GM23338 (cell line): ENCODE measurements at places on chromosomes 6 and 20.

- no peak for DNase-seq
Measured at GRCh38 chr20:14580418-14581074, 243.1 kb upstream of the FLRT3 start.

GRCh38 chr6:6414931-6415330, 94.5 kb upstream of the F13A1 start:
- no peak for DNase-seq

- no peak for DNase-seq
Measured at GRCh38 chr6:168383062-168383854, 57.7 kb upstream of the SMOC2 start.

DNA sequence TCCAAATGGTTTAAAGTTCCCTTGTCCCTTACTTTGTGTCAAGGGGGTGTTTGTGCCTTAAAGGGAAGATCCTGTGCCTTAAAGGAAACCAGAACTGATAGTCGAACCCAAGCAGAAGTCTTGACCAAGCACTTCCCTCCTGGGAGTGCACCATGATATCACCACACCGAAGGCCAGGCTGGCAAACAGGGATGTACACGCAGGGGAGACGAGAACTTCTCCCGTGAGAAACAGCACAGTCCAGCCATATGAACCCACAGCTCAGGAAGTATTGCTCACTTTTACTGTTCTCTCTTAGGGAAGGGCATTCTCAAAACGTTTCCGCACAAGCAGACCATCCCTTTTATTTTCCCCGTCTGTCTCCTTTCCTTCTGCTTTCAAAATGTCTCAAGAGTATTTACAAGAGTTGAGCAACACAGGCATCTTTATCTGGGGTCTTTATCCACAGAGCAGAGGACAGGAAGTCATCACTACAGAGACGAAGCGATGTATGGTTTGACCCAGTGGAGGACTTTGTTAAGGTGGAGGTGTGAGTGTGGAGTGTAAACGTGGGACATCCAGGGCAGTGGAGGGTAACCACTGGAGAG, 12.8 kb upstream of the SERPINB1 start:
- DNase-seq, result no peak

DNA sequence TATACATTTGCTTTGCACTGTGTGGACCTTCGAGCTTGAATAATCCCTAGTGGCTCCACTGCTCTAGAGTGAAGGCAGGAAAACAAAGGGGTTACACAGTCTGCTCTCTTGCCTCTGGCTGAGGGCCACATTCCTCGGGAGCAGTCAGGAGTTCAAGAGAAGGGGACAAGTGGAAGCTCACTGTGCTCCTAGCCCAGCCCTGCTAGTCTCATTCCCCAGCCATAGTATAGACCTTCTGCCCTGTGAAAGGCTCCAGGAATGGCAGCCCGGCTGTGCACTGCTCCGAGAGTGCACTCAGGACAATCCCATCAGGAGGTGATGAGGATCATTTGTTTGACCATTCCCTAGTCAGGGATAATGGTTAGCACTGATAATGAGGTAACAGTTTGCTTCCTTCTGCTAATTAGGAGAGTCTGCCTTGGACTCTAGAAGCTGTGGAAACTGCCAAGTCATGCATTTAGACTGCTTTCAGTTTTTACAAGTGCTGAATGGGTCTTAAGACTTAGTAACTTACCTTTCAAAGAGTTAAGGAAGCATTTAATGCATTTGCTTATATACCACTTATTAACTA, 8.5 kb downstream of the IYD start:
- peak; percentile 6 for DNase-seq

GRCh38 chr6:111761212-111761611, 112.0 kb downstream of the FYN start:
- DNase-seq, result no peak

DNA sequence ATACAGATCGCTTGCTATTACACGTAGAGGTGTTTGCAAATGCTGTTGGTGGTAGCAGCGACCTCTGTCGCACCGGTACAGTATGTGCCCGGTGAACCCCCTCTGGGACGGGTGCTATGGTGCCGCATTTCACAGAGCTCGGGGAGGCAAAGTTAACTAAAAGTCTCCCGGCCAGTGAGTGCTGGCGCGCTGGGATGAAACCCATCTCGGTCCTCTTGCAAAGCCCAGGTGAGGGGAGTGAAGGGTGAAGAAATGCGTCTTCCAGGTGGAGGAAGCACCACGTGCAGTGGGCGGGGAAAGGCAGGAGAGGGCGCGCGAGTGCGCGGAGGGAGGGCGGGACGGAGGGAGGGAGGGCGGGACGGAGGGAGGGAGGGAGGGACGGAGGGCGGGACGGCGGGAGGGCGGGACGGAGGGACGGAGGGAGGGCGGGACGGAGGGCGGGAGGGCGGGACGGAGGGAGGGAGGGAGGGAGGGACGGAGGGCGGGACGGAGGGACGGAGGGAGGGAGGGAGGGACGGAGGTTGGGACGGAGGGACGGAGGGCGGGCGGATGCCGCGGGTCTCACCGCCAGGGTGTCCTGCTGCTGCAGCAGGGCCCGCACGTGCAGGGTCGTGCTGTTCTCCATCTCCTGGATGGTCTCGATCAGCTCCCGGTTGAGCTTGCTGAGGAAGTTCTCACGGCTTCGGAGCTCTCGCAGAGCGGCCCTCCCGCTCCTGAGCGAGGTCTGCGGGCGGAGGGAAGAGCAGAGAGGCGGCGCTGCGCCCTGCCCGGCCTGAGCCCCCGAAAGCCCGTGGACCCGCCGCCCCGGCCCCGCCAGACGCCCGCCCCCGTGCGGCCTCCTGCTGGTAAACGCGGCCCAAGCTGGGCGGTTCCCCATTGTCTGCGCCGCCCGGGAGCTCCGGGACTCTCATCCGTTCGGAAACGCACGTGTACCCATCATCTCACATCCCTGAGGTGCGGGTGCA, 11.7 kb downstream of the C20orf96 start:
- peak; percentile 90 for DNase-seq

GRCh38 chr20:61817575-61817974, 248.1 kb downstream of the TAF4 start:
- DNase-seq, result no peak

GRCh38 chr6:121760745-121761144, 325.3 kb downstream of the GJA1 start:
- peak; percentile 33 for DNase-seq

DNA sequence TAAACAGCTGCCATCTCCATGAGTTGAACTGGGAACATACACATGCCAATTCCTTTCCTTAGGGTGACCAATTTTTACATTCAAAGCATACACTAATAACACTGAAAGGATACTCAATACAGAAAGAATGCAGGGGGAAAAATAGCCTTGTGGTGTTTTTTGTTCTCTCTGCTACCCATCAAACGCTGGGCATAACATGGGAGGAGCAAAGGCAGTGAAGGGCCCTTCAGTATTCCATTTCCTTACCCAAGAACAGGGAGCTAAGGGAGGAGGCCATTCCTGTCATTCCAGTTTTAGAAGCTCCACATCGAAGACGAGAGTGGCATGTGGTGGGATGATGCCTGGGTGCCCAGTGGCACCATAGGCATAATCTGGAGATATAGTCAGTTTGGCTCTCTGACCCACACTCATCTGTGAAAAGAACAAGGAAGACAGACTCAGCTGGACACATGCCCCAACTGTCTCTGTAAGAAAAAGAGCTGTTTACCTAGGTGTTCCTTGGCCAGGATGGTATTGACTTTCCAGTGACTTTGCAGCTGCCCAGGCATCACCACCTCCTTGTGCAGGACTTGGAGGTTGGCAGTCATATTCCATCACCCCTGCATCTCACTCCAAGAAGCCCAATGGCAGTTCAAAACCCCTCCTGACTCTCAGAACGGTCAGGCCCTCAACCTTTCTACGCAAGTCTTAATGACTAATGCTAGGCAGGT, 20.9 kb downstream of the FKBP1A start:
- no peak for DNase-seq

GRCh38 chr6:46325561-46326530, 155.1 kb upstream of the ENPP5 start:
- DNase-seq, result peak; percentile 36

GRCh38 chr6:142906945-142907470, 38.0 kb downstream of the HIVEP2 start:
- DNase-seq, result no peak

DNA sequence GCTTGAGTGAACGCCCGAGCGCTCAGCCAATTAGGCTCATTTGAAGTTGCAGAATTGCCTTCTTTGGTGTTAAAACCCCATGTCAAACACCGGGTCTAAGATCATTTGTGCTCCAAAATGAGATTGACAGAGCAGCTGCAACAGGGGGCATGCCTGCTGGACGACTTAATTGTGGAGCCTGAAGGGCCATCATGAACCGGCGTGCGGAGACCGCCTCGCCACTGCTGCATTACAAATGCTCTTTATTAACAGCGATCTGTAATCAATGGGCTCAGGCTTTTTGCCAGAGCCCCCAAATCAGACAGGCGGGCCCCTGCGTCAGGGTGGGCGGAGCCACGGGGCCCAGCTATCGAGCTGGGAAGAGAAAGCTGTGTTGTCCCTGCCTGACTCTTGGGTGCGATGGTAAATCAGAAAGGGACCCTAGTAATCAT, 183.2 kb downstream of the SIM1 start:
- DNase-seq, result peak; percentile 74

DNA sequence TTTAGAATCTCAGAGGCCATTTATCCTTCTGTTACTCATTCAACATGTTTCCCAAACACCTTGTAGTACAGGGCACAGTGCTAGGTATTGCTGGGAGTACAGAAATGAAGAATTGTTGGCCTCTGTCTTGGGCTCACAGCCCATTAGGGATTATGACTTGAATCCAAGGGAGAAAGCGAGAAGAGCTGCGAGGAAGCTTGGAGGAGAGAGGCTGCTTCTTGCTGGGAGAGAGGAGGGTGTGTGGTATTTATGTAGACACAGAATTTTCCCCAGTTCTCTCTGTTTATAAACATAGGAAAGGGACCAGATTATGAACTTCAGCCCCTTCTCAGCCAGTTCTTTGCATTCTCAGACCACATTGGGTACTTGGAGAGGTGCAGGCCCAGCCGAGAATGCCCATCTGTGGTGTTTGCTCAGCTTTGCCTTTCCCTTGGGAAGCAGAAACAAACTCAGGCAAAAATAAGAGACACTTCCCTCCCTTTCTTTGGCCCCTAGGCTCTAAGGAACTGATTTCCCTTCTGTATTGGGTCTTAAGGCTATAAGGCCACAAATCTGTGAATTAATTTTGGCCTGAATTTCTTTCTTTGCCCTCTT, 17.9 kb downstream of the CHMP4B start:
- no peak for DNase-seq

DNA sequence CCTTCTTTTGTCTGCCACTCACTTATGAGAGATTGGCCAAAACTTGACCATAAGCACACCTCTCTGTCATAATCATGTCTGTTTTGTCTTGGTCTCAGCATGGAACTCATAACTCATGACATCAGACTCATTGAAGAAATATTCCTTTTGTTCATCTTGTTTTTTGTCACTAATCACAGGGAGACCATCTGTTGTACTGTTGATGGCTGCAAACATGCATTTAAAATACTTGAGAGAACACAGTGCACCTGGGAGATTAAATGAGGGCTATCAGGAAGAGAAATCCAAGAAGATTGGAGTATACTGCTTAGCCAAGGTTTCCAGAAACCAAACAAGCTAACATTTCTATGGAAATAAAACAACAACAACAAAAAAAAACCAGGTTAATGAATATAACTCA, 689.7 kb downstream of the EPM2A start:
- no peak for DNase-seq

DNA sequence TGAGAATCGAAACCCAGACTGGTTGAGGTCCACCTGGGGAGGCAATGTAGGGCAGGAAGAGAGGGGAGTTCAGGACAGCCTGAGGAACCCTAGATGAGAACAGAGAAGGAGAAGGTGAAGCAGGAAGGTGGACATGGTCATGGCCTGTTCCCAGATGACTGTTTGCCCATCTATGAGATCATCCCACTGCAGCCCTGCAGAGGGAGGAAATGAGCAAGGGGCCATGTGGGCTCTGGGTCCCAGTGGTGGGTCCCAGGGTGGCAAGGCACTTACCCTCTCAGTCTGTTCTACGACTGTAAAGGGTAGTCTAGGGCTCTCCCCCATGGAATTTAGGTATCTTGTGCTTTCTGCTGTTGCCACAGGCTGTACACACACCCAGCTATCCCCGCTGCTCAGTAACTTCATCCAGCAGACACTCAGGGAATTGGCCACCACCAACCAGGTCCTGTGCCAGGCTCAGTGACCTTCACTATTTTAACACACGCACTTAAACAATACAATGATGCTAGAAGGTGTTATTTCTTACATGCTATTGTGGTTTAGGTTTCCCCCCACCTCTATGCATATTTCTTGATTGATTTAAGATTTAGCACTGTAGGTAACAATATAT, 89.8 kb downstream of the TOX2 start:
- no peak for DNase-seq

GRCh38 chr20:61185841-61186601, 66.0 kb upstream of the CDH4 start:
- no peak for DNase-seq

DNA sequence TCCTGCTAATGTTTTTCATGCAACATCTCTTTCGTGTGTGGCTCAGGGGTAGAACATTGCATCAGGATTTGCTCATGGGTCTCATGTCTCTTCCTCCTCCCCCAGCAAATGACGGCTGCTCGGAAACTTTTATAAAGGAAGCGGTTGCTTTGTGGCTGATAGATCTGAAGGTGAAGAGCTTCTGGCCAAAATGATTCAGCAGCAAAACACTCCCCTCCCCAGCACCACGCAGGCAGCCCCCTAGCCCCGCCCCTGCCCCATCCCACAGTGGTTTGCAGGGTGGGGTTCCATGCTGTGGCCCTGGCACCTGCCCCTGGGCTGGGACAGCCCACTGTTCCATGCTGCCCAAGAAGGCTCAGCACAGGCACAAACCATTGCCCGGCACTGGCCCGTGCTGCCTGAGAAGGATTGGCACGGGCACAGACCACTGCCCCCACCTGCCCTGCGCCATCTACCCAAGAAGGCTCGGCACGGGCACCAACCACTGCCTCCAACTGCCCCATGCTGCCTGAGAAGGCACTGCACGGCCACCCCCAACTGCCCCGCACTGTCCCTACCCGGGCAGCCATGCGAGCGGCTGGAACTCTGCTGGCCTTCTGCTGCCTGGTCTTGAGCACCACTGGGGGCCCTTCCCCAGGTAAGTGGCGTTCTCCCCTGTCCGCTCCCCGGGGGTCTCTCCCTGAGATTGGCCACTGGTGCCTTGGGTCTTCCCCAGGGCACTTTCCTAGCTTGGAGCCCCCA, at the start of gene CST7:
Gene CST7, plus strand, starts transcription at position 331 of the 741 bp plus-strand sequence. Its CDS starts 237 bp downstream, at position 568.
- DNase-seq, result no peak

GRCh38 chr20:10239954-10240353, 21.3 kb downstream of the SNAP25 start:
- no peak for DNase-seq

DNA sequence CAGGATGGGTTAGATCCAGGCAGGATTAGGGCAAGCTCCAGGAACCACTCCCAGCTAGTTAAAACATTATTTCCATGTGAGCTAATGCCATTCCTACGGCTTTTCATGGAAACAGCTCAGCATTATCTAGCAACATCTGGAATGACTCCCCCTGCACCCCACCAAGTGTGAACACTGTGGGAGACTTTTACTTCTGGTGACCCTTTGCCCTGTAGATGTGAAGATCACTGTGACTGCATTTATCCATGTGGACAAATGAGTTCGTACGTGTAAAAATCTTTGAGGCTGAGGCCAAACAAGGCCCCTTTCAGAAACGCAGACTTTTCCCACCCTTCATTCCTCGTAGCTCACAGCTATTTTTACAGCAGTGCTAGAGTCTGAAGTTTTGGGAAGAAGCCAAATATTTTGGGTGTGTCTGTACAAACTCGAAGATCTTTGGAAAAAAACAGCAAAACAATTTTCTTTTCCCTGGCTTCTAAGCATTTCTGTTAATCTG, 221.8 kb upstream of the SOX4 start:
- no peak for DNase-seq
